ENCODE measurements at places on chromosomes 12 and 14.
A peak's percentile ranks its signal among the peaks of the same experiment; 100 is the strongest.

DNA sequence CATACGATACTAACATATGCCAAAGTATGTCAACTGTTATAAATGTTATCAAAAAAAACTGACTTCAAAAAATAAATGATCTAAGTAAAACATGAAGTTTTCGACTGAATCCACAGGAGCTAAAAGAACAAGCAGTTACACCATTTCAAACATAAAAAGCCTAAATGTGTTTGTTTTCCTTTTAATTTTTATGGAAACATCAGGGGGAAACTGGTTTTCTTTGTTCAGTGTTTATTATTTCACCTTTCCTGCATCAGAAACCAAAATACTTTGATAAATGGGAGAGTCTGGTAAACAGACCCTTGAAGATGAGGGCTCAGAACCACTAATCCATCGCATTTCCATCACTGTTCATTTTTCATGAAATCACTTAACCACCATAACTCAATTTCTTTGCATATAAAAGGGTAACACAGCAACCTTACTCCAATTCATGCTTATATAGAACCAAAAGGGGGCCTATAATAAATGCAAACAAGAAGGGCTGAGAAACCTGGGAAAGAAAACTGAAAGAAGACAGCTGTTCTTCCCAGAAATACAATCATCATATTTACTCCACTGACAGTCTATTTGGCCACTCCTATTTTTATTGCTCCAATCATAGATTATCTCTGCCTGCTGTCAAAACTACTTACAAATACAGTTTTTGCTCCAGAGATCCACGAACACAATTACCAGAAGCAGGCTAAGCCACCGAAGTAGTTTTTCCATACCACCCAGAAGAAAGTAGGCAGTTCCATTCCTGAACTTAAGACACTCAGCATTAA lies 17.0 kb downstream of the FGD6 start:
- DNase-seq: no peak

- DNase-seq: no peak
Observed at GRCh38 chr12:72207486-72208409, 64.4 kb upstream of the TRHDE start.

DNA sequence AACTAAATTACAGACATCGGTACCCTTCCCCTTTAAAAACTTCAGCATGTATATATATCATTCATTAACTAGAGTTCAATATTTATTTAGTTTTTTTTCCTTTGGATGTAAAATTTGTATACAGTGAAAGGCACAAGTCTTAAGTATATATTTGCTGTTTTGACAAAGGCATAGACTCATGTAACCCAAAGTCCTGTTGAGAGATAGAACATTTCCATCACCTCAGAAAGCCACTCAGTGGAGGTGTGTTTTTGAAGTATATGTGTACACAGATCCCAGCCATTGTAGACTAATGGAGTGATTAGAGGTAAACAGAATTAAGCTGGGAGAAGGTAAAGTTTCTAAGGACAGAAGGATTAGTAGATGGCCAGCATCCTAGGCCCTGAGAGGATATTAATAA lies 15.4 kb downstream of the RDH12 start:
- DNase-seq: no peak

- DNase-seq: no peak
Observed at GRCh38 chr12:116673681-116674111, 64.2 kb downstream of the SPRING1 start.

DNA sequence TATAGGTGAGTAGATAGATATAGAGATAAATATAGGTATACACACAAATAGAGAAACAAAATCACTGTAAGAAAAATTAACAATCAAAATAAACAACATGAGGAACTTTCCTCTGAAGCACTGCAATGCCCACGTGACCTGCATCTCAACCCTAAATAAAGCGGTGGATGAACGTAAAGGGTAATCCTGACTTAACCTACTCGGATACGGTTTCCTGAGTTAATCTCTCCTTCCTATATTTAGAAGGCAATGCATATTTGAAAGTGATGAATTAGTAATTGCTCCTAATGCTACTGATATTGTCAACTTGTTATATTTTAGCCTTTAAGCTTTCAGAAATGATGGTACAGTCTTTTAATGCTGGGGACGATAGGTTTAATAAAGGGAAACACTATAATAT lies 221.4 kb downstream of the ITPR2 start:
- no peak for DNase-seq

DNA sequence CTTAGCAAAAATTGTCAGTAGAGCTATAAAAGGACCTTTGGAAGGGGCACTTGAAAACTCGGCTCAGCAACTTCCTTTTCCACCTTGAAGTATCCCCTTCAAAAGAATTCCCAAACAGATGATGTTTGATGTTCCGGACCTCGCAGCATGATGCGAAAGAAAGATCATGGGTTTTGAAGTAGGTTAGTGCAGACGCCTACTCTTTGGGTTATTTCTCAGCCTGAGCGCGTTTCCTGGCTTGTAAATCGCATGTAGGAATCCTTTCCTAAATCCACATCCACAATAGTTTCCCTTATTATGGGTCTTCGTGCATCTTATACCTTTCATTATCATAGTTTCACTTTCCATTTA lies 584 bp upstream of the NEDD1 start:
- peak; percentile 2 for DNase-seq

DNA sequence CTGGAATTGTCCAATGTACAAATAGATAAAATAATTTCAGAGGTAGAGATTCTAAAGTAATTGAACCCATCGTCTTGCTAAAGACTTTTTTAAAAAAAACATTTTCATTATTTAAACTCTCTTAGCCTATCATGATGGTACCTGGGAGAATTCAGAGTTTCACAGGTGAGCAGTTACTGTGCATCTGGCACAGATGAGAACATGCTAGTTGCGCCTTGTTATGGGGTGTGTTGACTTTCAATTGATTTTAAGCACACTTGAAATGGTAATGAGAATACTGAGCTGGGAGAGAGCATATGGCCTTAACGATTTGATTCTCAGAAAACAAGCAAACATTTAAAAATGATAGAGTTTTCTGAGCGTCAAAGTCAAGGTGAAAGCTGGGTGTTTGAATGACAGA lies 66.6 kb downstream of the FLRT2 start:
- DNase-seq: no peak

GRCh38 chr12:80861641-80862378 lies 75.9 kb downstream of the LIN7A start:
- DNase-seq: no peak

DNA sequence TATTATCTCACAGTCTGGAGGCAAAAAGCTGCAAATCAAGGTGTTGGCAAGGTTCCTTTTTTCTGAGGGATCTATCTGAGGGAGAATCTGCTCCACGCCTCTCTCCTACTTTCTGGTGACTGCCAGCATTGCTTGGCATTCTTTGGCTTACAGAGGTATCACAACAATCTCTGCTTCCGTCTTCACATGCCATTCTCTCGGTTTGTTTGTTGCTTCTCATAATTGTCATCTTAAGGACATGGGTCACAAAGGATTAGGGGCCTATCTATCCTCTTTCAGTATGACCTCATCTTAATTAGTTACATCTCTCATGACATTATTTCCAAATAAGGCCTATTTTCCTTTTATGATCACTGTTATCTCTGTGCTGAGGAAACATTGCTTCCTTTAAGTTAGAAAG lies 345.0 kb downstream of the FOXG1 start:
- DNase-seq: no peak

- no peak for DNase-seq
Observed at GRCh38 chr12:5114436-5114835, 70.8 kb downstream of the KCNA5 start.

DNA sequence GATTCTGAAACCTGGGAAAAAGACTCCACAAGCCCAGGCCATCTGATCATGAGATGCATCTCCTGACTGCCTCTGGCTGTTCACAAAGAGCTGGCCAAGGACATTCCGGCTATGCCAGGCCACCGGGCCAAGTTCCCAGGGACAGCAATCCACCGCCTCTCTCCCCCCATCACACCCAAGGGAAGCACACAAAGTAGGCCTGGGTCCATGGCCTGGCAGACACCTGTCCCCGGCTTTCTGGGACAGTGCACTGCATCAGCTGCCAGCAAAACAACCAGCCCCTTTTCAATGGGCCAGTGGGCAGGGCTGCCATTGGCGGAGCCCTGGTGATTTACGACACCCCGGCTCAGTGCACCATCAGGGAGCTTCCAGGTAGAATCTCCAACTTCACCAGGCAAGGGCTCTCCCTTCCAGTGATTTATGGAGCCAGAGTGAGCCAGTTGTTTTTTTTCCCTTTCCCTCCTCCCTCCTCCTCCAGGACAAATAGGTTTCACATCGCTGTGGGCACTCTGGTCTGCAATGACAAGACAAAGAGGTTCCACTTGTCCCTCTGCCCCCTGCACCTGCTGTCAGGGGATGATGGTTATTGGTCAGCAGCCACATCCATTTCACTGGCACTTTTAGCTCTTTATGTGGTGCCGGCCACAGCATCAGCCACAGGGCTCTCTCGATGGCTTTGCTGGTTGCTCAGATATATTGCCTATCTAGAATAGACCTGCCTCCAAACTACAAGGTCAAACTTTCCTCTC lies 149.6 kb downstream of the SLC38A6 start:
- DNase-seq: no peak

- DNase-seq: no peak
Observed at GRCh38 chr12:97471194-97471593, 8.6 kb downstream of the RMST start.

GRCh38 chr12:55931780-55932550 lies 1.0 kb downstream of the DGKA start:
- no peak for DNase-seq

Measured in activated CD4-positive, alpha-beta T cell treated with anti-CD3 and anti-CD28 coated beads, Interleukin-2, amount 50 U/mL, for 4 hours (primary cell).